Stimulated activated CD4-positive, alpha-beta T cell treated with anti-CD3 and anti-CD28 coated beads, TNF-alpha, amount 100 ng/mL, for 4 hours (primary cell): ENCODE measurements at places on chromosomes 7 and 10.

- DNase-seq: no peak
Observed at GRCh38 chr7:77631820-77632219, 64.4 kb upstream of the RSBN1L start.

GRCh38 chr10:110474017-110474416, 23.7 kb upstream of the DUSP5 start:
- DNase-seq: no peak

- DNase-seq: no peak
Observed at GRCh38 chr7:70574970-70575799, 556.8 kb upstream of the GALNT17 start.

GRCh38 chr7:11748884-11749283, 83.1 kb downstream of the THSD7A start:
- DNase-seq: no peak

- DNase-seq: no peak
Observed at GRCh38 chr7:45644237-45644636, 70.1 kb downstream of the ADCY1 start.

DNA sequence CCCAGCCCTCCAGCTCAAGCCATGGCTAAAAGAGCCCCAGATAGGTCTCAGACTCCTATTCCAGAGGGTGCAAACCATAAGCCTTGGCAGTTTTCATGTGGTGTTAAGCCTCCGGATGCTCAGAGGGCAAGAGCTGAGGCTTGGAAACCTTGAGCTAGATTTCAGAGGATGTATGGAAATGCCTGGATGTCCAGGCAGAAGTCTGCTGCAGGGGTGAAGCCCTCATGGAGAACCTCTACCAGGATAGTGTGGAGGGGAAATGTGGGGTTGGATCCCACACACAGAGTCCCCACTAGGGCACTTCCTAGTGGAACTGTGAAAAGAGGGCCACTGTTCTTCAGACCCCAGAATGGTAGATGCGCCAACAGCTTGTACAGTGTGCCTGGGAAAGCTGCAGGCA, 13.2 kb upstream of the HPSE2 start:
- no peak for DNase-seq

- no peak for DNase-seq
Observed at GRCh38 chr7:150860291-150860977, 8.1 kb downstream of the AOC1 start.

- DNase-seq: no peak
Observed at GRCh38 chr7:84548366-84549365, 354.1 kb upstream of the SEMA3A start.

GRCh38 chr10:24678757-24679156, 44.9 kb downstream of the ARHGAP21 start:
- no peak for DNase-seq

- no peak for DNase-seq
Observed at GRCh38 chr7:66964411-66964810, 31.0 kb downstream of the SBDS start.

DNA sequence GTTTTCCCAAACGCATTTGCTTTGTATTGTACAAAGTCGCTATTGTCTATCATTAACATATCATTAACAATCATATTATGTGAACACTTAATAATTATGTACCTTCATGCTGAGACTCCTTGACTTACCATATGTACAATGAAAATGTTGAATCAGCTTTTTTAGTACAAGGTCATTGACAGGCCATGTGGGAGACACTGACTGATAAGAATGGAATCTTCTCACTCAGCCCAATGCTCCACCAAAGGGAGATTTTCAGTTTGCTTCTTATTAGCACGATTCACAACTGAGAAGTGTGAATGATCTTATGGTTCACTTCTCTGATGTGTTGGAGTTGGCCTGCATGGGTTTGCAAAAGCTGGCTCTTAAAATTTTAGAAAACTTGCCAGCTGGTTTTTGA, 253.5 kb upstream of the TEX47 start:
- DNase-seq: no peak

- DNase-seq: no peak
Observed at GRCh38 chr10:62794306-62794705, 10.2 kb upstream of the ADO start.

DNA sequence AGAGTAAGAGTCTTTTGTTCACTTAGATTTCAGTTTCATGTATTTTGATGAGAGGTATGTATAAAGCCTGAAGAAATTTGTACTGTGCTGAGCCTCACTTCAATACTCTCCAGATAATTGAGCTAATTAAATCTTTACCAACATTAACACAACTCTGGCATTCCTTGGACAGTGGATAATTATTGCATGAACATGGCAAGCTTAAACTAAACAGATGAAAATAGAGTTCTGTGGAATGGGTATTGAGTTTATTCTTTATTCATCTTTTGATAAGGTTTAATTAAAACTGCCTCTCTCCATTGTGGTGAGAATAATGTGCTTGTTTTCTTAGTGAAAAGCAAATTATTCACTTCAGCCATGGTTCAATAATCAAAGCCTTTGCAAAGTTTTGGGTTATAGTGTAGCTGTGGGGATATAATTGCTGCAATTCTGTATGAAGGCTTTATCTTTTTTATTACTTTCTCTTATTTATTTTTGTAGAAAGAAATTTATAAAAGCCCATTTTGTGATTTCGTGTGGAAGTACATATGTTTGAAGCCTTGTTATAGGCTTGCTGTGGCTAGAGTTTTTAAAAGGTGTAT, 126.4 kb upstream of the FZD1 start:
- no peak for DNase-seq

DNA sequence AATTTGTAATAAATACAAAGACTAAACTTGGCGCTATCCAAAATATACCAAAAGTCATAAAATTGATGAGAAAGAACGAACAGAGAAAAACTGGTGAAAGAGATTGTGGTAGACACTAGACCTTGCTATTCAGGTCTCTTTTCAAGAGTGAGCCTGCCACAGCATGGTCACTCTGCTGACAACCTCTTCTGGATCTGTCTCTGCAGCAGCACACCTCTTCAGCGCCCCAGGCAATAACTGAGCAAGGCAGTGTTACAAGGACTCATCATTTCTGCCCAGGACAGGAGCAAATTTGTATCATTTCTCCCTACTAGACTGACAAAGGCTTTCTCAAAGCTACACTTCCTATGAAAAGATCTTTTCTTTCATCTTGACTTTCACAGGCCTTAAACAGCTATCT, 976.0 kb downstream of the DNAJB9 start:
- DNase-seq: no peak

DNA sequence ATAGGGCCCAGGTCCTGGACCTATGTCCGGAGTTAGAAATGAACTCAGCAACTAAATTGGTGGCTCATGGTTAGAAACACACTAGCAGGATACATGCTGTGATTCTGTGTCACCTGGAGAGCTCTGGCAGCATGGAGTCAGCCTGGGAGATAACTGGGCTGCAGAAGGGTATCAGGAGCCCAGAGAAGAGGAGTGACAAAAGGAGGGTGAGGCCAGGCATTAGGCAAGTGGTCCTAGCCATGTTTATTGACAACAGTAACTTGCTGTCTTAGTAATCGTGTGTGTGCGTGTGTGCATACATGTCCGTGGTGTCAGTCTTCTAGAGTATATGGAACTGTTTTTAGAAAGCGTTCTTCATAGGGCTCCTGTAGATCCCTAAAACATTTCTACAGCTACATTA, 157.5 kb upstream of the PHYHIPL start:
- no peak for DNase-seq

DNA sequence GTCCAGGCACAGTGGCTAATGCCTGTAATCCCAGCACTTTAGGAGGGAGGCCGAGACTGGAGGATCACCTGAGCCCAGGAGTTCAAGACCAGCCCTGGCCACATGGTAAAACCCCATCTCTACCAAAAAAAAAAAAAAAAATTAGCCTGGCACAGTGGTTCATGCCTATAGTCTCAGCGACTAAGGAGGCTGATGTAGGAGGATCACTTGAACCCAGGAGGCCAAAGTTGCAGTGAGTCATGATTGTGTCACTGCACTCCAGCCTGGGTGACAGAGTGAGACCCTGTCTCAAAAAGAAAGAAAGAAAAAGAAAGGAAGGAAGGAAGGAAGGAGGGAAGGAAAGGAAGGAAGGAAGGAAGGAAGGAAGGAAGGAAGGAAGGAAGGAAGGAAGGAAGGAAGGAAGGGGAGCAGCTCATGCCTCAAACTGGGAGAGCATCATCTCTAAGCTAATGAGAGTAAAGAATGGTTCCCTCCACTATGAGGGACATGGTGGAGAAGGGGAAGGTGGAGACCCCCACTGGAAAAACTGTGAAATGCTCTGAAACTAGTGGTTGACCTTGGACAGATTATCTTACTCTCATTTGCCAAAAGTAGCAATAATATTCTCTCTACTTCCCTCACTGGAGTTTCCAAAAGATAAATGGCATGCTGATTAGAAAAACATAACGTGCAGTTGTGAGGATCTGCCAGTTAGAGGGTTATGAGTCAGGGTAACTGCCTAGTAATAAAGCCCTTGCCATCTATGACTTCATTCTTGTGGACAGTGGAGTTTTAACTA, 16.8 kb downstream of the GIMAP5 start:
- no peak for DNase-seq

- no peak for DNase-seq
Observed at GRCh38 chr7:157596881-157597280, 260.1 kb downstream of the DNAJB6 start.

GRCh38 chr10:105154736-105155135, 513.6 kb downstream of the SORCS3 start:
- no peak for DNase-seq

DNA sequence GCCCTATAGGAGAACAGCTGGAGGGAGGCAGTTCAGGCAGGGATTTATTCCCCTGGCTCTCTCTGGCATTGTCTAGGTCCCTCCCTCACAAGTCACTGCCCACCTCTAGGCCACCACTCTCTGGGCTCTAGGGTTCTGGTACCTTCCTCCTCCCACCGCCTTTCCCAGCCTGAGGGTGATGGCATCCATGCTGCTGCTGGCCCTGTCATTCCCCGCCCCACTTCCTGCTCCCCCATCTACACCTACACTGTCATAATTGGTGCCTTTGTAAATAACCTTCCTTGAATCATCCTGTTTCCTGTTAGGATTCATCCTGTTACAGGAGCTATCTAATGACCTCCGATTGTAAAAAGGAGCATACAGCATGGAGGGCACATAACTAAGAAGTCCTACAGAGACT, 303.3 kb upstream of the COBL start:
- no peak for DNase-seq

- no peak for DNase-seq
Observed at GRCh38 chr10:131002031-131002861, 309.3 kb downstream of the TCERG1L start.

- DNase-seq: no peak
Observed at GRCh38 chr10:116270126-116270770, 2.8 kb downstream of the GFRA1 start.

DNA sequence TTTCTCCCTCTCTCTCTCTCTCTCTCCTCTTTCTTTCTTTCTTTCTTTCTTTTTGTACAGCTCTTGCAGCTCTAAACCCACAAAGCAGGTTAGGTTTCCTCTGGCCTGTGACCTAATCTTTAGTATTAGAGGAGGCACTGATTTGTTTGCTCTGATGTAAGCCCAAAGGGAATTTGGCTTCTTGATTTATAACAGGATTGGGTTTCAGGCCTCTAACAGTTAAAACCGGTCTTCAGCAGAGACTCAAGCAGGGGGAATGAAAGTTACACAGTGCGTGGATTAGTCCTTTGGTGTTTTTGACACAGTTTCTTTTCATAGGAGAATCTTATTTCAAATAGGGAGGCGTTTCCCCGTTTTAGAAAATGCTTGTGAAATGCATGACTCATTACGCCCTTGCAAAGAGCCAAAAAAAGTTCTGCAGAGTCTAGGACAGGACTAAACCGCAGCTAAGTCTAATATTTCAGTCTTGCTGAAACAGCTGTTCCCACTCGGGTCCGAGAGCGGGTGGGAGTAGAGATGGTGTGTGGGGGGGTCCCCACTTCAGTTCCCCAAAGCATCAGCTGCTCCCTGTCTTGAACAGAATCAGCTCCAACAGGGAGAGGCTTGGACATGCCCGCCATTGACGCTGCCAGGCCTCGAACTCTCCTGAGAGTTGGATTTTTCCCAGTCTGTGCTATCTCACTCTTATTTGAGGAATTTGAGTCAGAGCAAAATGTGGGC, 296.5 kb upstream of the PITRM1 start:
- DNase-seq: no peak

DNA sequence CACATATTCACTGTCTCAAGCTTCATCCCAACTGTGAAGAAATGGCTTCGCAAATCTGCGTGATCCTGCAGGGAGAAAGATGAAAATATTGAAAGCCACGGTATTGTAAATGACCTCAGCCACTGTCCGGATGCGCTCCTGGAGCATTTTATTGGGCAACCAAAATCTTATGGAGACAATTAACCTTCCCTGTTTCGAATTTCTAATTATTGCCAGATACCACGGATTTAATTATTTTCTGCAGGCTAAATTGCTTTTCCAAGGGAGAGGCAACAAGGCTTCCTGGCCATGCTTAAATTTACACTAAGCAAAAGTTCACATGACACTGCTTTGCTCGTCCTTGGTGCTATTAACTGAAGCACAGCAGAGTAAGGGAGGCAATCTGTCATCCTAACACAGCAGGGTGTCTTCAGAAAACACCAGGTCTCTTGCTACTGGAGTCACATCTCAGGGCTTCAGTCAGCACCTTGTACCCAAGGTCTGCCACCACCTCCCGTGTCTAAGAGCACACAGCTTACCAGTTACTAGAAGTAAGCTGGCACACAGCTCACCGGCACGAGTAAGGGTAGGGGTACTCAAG, 162.2 kb downstream of the SFMBT2 start:
- DNase-seq: no peak

DNA sequence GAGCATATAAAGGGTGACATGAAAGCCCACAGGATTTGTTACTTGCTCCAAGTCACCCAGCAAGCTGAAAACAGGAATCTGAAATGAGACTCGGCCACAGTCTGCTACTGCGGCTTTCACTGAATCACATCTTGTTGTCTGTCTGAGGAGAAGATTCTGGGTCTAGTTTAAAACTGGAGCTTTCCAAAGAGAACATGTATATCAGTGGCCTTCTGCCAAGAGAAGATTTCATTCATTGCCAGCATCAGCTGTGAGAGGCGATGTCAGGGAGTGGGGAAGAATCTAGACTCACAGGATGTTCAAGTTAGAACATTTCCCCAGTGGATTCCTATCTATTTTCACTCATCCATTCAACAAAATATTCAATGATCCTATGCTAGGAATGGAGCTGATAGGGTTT, 122.8 kb downstream of the GALNT17 start:
- DNase-seq: no peak
